ENCODE measurements at places on chromosomes 7 and 10.

GRCh38 chr10:60444494-60445064 is 54.9 kb upstream of the ANK3 start:
- DNase-seq = no peak

DNA sequence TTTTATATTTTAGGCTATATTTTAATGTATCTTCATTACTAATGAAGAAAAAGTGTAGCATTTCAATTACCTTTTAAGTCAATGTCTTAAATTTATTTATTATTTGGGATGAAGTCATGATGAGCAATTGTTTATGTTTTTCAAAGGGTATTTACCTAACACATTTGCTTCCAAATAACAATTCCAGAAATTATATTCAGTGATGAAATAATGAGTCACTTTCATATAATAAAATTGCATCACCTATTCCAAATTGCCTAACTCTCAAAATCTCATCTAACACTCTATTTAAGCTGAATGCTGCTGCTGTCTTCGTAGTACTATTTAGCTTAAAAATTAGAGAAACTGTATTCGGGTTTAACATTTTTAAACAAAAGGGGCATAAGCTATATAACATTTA is 97.7 kb downstream of the PRKG1 start:
- no peak for DNase-seq

DNA sequence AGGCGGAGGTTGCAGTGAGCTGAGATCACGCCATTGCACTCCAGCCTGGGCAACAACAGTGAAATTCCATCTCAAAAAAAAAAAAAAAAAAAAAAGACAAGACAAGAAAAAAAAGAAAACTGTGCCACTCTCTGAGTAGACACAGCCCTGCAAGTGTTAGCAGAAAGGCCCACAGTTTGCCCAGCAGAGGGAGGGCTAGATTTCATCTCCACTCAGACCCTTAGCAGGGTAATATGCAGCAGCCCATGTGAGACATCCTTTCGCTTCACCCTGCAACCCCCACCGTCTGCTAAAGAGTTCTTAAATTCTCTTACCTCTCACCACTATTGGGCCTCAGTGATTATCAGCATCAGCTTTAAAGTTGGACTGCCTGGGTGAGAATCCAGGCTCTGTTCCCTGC is 38.2 kb downstream of the CTNNA3 start:
- DNase-seq = no peak

DNA sequence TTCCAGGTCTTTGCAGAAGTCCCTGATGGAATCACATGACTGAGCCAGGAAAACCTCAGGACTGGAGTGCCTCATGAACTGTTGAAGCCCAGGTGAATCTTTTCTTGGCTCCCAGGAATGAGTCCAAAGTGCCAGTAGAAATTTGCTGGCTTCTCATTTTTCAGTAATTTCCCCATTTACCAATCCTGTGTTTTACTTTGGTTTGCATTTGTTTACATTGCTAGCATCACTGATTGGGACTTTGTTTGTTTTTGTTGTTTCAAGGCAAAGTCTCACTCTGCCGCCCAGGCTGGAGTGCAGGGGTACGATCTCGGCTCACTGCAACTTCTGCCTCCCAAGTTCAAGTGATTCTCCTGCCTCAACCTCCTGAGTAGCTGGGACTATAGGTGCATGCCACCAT is 1.6 kb upstream of the ZNF12 start:
- no peak for DNase-seq

- DNase-seq = no peak
Observed at GRCh38 chr10:48456808-48457761, 147.8 kb downstream of the ARHGAP22 start.

GRCh38 chr10:60433684-60434083 is 44.0 kb upstream of the ANK3 start:
- no peak for DNase-seq

GRCh38 chr10:123165445-123166072 is 11.4 kb downstream of the BUB3 start:
- no peak for DNase-seq

DNA sequence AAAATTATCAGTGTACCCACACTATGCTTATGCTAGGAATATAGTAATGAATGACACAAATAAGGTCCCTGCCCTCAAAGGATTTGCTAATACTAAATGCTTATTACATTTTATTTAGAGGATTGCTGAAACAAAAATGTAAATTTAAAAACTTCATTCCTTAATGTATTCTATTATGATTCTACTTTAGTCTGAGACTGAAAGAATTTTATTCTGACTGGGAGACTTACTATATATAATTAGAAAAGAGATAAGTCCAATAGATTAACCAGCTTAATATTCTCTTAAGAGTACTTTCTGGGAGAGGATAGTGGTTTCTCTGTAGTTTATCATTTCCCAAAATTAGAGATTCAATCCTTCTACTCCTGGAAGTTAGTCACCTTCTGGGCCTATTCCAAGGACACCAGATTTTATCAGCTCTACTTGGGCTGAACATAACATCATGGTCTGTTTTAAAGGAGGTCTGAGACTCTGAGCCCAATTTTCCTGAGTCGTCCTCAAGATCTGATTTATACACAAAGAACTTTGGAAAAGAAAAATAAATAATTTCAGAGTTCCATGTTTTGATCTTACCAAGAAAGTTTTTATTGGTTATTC is 41.1 kb downstream of the ASZ1 start:
- DNase-seq = no peak

DNA sequence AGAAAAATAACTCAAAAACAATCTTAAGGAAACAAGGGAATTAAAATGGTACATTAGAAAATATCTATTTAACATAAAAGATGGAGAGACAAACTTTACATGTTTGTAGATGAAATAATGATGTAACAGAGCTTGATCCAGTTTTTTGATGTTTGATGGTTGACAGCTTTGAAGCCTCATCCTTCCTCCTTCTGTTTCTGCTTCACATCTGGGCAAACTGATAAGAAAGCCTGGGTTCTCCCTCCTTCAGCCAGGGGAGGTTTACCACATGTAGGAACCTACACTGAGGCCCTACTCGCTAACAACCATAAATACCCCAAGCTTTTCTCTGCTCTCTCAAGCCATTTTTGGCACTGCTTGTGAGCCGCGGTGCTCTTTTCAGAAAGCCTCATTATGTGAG is 82.8 kb upstream of the ZNF32 start:
- no peak for DNase-seq

GRCh38 chr7:5064391-5065106 is 18.9 kb downstream of the RBAK start:
- DNase-seq = no peak

DNA sequence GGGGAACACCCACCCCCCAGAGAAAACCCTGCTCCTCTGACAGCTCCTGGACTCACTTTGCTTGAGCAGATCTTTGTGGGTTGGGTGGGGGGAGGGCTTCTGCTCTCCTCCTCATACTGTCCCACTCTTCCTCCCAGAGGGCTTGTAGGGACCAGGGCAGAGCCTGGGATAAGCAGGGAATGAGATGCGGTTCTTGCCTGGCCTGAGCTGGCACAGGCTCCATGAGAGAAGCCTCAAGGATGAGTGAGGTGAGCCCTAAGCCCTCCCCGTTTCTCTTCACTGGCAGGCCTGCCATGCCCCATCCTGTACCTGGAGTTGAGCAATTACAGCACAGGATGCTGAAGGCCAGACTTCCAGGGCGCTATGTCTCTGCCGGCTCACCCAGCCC is 134.7 kb downstream of the ADAM12 start:
- no peak for DNase-seq

DNA sequence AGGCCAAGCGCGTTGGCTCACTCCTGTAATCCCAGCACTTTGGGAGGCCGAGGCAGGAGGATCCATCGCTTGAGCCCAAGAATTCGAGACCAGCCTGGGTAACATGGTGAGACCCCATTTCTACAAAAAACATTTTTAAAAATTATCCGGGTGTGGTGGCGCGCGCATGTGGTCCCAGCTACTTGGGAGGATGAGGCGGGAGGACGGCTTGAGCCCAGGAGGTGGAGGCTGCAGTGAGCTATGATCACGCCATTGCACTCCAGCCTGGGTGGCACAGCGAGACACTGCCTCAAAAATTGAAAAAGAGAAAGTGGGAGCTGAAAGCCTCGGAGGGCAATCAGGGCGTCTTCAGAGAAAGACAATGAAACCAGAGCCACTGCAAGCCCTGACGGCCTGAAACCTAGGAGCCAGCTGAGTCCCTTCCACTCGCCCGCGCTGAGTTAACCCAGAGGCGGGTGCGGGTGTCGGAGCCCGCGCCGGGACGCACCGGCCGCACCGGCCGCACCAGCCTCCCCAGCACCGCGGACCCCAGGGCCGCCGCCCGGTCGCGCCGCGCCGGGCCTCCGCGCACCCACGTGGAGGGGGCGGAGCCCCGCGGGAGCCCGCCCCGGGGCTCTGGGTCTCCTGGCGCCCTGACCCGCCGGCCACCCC is 22.4 kb downstream of the ZFAND2A start:
- no peak for DNase-seq

DNA sequence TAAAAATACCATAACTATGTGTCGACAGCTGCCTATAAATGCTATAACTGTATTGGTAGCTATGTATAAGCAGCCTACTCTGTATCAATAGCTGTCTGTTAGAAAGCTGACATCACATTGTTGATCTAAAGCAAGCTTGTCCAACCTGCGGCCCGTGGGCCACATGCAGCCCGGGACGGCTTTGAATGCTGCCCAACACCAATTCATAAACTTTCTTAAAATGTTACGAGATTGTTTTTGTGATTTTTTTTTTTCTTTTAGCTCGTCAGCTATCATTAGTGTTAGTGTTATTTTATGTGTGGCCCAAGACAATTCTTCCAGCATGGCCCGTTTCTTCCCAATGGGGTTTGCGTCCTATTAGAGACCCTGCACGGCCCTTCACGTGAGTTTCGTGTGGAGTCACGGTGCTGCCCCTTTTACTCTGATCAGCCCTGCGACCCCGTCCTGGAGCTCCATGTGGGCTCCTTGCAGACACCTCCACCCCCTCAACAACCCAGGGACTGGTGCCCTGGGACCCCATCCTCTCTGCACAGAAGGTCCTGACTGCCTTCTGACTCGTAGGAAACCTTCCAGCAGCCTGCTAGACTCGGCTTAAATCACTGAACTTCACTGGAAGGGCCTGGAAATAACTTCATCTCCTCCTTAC is 4.5 kb upstream of the PRKAR1B start:
- DNase-seq = no peak
